T-helper 22 cell (primary cell): ENCODE measurements at places on chromosomes 2 and 18.

DNA sequence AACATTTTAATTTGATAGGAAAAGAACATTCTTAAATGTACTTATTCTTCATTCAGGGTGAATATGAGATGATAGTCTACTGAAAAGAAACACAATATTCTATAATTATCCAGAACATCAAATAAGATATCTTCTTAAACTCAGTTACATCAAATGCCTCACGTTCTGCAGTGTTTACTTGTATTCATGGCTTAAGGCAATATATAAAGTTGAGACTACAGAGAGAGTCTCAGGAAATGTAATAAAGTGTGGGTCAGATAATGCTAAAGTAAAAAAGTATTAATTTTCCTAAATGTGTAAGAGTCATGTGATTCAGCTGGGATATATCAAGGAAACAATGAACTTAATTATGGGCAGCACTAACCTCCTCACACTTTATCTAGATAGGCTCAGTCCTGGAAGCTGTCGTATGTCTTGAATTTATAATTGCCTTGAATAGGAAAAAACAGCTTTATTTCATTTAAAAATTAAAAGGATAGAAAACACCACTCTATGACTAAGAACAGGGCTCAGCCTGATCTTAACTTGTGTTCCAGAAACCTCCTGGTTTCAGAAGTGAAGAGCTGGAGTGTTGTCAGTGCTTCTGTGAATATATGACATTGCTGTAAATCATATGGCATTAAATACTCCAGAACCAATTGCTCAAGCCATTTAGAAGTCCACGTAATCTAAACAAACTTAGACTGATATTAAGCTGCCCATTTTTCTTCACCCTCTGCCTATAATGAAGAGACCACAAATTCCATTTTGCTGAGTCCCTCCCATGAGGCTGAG, 240.2 kb downstream of the FSIP2 start:
- DNase-seq: no peak

DNA sequence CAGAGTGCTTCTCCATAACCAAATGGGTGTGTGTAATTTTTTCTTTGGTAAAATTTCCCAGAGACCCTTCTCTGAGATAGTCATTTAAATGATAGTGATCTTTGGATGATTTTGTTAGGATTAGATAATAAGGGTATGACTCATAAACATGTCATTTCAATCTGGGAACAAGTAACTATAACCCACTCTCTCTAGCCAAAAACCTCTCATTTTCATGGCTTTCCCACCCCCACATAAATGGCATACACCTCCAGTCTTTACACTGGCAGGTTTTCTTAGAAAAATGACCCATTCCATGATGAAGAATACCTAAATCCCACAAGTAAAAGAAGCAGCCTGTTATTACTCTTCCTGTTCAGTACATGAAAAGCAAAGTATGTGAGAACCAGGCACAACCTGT, 572.0 kb upstream of the ZEB2 start:
- no peak for DNase-seq

DNA sequence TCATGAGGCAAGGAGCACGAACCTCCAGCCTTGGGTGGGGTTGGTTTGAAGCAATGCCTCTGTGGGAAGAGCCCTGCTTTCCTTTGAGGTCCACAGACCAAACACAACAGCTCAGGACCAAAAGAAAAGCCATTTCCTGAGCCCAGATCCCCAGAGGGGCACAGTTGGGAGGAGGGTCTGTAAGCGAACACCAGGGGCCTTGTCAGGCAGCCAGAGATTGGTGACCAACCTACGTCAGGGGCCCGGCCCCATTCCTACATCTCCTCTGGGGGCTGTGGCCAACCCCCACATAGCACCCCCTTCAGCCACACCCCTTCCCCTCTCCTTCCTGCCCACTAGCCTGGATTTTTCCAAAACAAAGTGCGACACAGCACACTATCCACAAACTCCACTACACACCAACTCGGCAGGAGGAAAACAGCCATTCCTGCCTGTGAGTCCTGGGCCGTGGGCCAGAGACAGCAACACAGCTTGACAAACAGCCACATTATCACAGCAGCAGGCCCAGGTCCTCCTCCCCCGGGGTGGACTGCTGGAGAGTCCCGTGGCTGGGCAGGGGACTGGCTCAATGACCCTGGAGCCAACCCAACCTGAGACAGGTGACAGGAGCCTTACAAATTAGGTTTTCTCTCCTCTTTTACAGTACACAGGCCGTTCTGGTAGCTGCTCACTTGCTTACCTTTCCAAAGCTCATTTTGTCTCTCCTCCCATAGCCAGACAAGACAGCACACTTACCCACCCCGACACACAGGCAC, 98.8 kb downstream of the TNS1 start:
- no peak for DNase-seq

DNA sequence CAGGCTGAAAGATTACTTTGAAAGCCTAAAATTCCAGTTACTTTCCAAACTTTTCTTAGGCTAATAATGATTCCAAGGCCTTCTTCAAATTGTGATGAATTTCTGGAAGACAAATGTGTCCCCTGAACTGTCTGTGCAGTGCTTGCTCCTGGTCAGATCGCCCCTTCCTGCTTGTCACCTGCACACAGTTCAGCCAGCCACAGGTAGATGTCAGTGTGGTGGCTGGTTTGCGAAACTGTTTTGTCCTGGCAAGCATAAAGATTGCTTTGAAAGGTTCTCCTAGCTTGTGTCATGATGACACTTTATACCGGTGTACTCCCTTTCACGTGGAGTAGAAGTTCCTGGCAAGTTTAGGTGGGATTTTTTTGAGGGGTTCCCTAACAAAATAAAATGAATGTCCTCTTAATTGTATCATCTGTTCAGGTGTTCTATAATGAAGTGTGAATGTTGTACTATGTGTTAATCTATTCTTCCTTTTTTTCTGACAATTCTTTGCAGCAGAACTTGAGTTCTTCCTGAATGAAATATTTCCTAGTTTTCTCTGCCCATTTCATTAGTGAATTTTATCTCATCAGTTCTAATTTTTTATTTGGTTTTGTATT, 298.8 kb downstream of the ZNF407 start:
- DNase-seq: no peak

DNA sequence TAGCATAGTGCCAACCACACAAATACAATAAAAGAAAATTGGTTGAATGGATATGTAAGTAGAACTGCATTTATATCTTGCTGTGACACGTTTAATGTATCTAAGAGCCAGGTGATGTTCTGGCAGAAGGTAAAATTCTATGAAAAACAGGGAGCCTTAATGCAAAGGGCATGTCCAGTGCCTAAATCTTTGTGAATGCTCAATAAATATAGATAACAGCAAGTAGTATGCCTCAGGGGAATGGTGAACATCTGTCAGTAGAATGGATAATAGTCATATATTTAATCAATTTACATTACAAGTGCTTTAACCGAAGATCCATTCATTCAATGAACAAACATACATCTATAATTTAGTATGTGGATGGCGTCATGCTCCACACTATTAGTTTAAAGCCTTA, 43.7 kb upstream of the NYAP2 start:
- DNase-seq: no peak

DNA sequence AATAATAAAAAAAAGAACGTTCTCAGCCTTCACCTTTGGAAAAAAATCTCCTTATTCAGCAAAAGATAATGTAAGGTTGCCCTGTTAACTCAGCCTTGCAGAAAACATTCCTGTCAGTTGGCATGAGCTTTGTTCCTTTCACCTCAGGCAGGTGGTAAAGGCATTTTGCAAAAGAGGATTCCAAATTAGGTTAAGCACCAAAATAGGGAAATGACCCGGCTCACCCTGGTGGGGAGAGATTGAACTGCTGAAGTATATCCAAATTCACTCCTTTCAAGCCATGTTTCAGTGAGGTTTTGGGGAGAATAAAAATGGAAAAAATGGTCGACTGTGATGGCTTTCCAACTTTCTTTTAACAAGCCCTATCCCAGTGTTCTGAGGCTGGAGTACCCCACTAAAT, 1988.8 kb upstream of the PIK3C3 start:
- DNase-seq: no peak

DNA sequence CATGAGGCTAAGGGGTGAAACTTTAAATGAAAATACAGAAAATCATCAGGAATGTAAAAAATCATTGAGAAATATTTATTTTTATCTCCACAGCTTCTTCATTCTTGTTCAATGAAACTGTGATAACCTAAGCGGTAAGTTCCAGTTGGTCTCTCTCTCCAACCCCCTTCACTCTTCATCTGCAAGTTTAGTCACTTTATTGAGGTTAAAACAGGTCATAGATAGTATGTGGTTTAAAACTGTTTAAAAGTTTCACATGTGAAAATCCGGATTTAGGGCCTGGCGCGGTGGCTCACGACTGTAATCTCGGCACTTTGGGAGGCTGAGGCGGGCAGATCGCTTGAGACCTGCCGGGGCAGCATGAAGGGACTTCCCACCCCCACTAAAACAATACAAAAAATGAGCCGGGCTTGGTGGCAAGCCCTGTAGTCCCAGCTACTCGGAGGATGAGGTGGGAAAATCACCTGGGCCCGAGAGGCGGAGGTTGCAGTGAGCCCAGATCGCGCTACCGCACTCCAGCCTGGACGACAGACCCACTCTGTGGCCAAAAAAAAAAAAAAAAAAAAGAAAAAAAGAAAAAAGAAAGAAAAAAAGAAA, 1.6 kb upstream of the PHLPP1 start:
- DNase-seq: no peak

DNA sequence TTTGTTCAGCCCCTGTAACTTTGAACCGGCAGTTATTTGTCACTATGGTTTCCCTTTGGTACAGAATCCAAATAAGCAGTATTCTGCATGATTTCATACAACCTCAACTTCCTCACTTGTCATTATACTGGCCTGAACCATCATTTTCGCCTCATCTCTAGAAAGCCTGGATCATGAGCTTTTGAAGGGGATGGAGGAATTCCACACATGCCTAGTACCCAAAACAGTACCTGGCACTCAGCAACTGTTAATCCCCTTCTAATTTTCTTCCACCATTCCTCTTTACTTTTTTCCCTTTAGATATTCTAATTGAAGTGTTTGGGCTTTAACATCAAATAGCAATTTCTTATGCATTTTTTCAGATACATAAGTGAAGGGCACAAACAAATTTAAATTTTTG, 1574.4 kb upstream of the NXPH2 start:
- DNase-seq: no peak

- DNase-seq: no peak
Observed at GRCh38 chr2:26859622-26860021, 11.7 kb downstream of the DPYSL5 start.

GRCh38 chr2:241975593-241976284, 106.2 kb downstream of the RTP5 start:
- DNase-seq: no peak
